Articular chondrocyte of knee joint (primary cell): ENCODE measurements at places on chromosomes 12 and 14. TPM values are rescaled to one million over a fixed set of nuclear protein-coding genes. Genes with fewer than 3 reads are reported as not detected.

KRT73 gene
- total RNA-seq: not detected in 2 replicates

PIP4K2C gene
- total RNA-seq: 23.5 and 26.2 TPM in 2 replicates

BTBD7 gene
- 40.6 and 40.9 TPM in 2 replicates for total RNA-seq

RIMKLB gene
- total RNA-seq: 16.5 and 18.1 TPM in 2 replicates

NPAS3 gene
- 0.43 and 0.78 TPM in 2 replicates for total RNA-seq
